Pulmonary artery endothelial cell (primary cell): ENCODE measurements at places on chromosomes 7 and 10. TPM values are rescaled to one million over a fixed set of nuclear protein-coding genes. Genes with fewer than 3 reads are reported as not detected.

DNA sequence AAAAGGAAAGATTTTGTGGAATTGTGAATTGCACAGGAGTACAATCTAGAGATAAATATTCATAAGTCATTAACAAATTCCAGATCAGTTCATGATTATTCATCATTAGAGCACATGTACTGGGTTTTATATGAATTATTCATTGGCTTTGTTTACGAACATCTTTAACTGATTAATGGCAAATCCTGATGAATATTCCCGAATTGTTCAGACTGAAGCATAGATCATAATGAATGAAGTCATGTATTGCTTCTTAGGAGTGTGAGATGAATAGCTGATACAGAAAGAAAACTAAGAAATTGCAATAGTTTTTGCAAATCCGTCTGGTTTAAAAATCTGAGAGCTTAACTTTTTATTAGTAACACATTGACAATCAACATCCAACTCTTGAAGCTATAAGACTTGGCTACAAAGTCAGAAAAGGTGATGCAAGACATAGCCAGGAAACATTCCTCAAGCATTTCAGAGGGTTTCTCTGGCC is 183.6 kb upstream of the DGKB start:
- DNase-seq: no peak

The PNLIPRP3 gene
- not detected in 2 replicates for total RNA-seq

DNA sequence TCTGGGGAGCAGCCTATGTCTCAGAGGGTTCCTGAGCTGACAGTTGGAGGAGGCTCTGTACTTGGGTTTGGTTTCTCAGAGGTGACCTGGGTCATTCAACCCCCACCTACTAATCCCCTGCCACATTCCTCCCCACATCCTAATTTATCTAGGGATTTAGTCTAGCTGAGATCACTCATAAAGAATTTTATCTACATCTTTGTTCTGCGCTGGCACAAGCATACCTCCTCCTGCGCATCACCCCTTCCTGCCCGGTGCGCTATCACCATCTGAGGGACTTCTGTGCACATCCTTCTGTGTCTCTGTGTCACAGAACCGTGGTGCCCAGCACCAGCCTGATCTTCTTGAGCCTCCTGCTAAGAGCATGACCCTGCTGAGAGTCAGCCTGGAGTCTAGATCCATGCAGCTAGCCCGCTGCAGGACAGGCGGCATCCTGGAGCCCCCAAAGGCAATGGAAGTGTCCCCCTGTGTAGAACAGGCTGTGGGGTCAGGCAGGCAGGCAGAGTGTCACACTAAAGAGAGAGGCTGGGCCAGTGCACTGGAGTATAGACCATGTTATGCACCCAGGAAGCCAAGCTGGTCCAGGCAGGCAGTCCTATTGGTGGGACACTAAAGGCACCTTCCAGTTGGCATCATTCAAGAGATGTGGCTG is 63.6 kb downstream of the ARHGAP22 start:
- no peak for DNase-seq

GRCh38 chr10:76786504-76787072 is 851.0 kb downstream of the KCNMA1 start:
- DNase-seq: no peak

The DHX32 gene
- 33.5 and 37.4 TPM in 2 replicates for total RNA-seq

The TMEM178B gene
- 0.07 TPM in 1 of 2 replicates, not detected in the other for total RNA-seq

DNA sequence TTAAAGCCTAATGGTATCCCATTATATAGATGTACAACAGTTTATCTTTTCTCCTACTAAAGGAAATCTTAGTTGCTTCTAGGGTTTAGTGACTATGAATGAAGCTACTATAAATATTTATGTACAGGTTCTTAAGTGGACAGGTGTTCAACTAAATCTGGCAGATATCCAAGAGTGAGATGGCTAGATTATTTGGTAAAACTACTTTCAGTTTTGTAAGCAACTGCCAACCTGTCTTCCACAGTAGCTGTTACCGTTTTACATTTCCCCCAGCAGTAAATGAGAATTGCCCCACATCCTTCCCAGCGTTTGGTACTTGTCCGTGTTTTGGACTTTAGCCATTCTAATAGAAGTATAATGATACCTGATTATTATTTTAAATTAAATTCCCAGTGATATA is 144.9 kb upstream of the MAGI2 start:
- no peak for DNase-seq

The ADCK2 gene
- 21.2 and 32.5 TPM in 2 replicates for total RNA-seq

DNA sequence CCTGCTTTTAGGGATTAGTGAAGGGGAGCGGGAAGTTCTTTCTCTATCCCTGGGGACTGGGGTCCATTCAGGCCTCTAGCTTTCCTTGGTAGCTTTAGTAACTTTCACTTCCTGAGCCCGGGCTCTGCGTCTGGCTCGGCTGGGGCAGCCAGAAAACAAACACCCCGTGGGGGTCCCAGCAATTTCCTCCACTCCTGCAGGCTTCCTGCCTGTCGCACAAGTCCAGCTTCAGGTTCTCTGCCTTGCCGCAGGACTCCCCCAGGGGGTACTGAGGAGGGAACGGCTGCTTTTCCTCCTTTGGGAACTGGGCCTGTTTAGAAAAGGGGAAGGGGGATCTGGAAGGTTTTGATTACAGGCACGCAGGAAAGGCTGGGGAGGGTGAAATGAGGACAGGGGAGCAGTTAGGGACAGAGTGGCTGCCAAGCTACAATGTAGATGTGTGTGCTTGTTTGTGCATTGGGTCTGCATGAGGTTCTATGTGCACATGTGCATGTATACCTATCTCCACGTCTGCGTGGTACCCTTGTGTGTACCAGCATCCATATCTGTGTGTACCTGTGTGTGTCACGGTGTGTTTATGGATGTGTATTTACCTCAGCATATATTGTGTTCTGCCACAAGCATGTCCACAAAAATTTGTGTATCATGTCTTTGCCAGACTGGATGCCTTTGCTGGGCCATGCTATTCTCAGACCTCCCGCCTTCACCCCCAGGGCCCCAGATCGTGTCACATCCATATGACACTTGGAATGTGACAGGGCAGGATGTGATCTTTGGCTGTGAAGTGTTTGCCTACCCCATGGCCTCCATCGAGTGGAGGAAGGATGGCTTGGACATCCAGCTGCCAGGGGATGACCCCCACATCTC is 2.0 kb downstream of the KAZALD1 start:
- no peak for DNase-seq

GRCh38 chr10:64142395-64142794 is 621.2 kb downstream of the REEP3 start:
- no peak for DNase-seq

The AHCYL2 gene
- 7.7 and 13.2 TPM in 2 replicates for total RNA-seq

GRCh38 chr7:104040666-104041065 is 51.2 kb upstream of the RELN start:
- DNase-seq: no peak

DNA sequence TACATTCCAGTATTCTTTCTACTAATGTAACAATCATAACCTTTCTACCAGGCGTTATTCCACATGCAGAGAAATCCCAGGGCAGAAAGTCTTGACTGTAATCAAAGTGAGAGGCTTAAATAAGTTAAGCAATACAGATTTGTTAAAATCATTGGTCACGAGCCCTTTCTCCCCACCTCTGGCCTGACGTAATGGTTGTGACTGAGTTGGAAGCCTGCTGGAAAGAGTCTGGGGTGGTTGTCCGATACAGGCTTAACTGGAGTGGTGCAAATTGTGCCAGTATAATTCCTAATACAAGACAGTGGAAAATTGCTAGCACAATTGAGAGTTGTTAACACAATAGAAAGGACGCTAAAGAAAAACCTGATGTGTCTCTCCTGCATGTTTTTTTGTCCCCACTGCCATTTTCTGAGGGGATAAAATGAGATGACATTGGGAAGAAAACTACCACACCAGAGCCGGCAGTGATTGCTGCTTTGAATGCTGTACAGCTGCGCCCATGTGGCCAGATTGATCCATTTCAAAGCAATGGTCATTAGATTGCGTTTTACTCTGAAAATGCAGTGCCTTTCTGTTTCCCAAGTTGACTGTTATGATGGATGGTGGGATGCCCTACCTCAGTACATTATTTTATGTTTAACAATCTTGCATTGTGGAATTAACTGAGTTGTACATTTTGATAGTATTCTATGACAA is 190.8 kb downstream of the POU6F2 start:
- DNase-seq: no peak

The GPC2 gene
- total RNA-seq: 2.2 and 4.1 TPM in 2 replicates

DNA sequence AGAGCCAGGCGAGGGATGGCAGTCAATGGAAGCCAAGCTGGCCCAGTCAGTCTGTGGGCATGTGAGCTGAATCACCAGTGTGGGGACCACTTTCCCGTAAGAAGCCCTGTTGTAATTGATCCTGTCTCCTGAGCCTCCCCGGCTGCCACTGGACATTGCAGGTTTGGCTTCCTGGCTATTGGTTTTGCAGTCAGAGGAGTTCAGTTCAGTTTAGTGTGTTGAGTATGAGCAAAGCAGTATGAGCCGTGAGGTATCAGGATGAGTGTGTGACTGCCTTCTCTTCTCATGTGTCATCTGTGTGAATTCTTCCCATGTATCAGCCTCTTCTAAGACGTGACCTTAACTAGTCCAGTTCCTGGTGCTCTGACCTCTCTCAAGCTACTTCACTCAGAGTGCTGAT is 227.4 kb downstream of the PRKG1 start:
- no peak for DNase-seq

GRCh38 chr7:112364388-112364787 is 85.9 kb upstream of the IFRD1 start:
- DNase-seq: no peak

GRCh38 chr10:129786216-129786615 is 177.9 kb downstream of the EBF3 start:
- no peak for DNase-seq

GRCh38 chr10:78474743-78475142 is 441.1 kb downstream of the RPS24 start:
- no peak for DNase-seq

- peak; percentile 63 for DNase-seq
These were observed 15.3 kb downstream of the ECHDC3 start for GRCh38 chr10:11757454-11757820.
